ENCODE measurements at places on chromosomes 16 and 17.
A peak's percentile ranks its signal among the peaks of the same experiment; 100 is the strongest.

DNA sequence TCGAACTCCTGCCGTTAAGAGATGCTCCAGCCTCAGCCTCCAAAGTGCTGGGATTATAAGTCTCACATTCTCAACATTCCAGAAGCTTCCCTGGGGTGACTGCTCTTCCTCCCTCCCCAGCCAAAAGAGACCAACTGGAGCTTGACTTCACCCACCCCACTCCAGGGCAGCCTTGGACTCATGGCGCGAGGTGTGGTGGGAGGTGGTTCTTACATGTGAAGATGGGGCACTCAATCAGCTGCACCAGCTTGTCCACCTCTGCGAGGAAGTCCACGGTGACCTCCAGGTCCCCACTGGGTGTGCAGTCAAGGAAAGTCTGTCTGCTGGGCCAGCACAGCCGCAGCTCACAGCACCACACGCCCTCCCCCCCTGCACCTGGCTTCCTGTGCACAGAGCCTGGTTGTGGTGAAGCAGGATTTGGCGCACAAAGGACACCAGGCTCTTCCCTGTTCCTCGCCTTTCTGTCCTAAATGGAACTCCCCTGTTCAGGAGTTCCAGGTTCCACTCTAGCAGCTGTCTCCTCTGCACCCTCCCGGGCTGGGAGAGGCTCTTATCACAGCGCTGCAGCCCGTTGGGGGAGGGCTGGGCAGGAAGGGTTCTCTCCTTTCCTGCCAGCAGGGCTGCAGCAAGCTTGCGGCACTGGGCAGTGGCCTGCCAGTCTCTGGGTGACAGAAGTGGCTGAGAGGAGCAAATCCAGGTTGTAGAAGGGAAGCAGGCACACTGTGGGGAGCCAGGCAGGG, 9.6 kb upstream of the MTSS2 start:
- no peak for DNase-seq

DNA sequence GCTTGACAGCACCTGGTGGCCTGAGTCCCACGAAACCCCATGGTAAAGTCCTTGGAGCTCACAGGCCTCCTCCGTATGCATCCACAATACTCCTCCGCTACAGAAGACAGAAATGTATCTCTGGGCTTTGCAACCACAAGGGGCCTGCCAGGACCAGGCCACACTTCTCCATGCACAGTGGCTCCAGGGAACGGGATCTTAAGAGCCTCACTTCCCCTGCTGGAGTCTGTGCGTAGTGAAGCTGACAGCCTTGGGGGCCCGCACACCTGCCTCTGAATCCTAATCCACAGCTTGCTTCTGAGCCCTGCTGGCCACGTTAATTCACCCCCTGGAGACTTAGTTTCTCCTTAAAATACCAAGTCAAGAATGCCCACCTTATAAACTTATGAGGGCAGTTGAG, 125.7 kb downstream of the COPRS start:
- no peak for DNase-seq

DNA sequence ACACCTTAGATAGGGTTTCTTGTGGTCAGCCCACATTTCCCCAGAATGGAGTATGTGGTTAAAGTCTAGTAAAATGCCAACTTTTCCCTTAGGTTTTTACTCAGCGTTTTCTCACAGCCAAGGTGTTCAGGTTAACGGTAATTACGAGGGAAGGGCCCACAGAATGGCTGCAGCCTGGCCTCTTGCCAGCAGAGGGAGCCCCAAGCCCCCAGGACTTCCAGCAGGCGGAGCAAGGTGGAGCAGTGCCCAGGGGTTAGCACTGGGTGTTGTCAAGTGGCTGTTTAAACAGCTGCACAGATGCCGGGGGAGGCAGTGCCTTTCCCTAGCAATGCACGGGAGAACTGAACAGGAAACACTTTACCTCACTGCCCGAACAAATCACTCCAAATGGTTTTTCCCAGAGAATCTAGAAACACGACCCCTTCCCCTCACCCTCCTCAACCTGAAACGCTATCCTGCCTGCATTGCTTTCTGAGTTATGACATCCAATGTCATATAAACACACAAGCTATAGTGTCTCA, 6.6 kb downstream of the PHB1 start:
- DNase-seq: peak; percentile 72

DNA sequence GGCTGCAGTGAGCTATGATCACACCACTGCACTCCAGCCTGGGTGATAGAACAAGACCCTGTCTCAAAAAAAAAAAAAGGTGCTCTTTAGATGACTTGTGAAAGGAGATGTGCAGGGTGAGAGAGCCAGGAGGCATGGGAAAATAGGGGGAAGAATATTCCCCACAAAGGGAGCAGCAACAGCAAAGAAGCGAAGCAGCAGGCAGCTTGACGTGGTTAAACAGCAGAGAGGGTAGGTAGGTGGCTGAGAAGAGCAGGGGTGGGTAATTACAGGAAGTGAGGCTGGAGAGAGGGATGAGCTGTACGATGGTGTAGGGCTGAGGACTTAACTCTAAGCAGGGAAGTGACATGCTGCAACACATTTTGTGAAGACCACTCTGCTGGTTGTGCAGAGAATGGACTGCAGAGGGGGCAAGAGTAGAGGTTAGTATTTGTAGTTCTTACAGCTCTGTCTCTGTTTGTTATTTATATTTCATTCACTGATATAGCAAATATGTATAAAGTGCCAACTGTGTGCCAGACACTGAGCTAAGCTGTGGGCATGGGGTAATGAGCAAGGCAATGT, 1.6 kb downstream of the HEATR3 start:
- DNase-seq: no peak

DNA sequence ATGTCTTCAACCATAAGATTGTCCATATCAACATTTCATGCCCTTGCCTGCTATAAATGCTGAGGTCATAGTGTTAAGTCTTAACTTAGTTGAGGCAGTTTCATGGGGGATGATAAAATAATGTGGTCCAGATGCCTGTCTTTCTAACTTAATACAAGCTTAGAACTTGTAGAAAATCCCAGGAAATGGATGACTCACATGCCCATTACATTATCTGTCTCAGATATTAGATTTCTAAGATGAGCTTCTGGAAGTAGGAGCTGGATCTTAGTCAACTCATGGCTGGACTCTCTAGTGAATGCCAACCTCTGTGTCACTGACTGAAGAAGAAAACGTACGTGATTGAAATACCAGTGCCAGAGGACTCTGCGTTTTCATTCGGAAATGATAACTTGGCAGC, 797.5 kb upstream of the EEF2KMT start:
- DNase-seq: no peak

All from left cardiac atrium (tissue), 4 donors.